PC-3 (cell line): ENCODE measurements at places on chromosomes 13 and 19.
A peak's percentile ranks its signal among the peaks of the same experiment; 100 is the strongest.

DNA sequence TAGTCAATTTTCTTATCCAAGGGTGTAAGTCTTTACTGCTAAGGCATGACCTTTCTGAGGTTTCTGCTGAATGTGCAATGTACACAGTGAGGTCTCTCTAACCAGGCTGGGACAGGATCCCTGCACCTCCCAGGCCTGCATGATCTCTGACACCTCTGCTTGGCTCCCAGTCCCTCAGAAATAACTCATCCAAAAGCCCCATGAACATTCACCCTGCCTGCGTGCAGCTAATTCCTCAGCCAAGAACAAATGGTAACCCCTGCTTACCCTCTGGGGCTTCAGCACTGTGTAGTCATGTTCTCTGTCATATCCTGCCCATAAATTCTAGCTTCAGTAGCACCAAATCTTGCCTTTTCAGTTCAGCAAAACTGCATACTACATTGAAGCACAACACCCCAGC lies 1146.3 kb upstream of the MIR17HG start:
- DNase-seq: peak; percentile 2

GRCh38 chr19:50488389-50489194 lies 11.9 kb upstream of the GARIN5A start:
- DNase-seq: no peak

GRCh38 chr13:22461854-22462490 lies 718.8 kb upstream of the SGCG start:
- no peak for DNase-seq

DNA sequence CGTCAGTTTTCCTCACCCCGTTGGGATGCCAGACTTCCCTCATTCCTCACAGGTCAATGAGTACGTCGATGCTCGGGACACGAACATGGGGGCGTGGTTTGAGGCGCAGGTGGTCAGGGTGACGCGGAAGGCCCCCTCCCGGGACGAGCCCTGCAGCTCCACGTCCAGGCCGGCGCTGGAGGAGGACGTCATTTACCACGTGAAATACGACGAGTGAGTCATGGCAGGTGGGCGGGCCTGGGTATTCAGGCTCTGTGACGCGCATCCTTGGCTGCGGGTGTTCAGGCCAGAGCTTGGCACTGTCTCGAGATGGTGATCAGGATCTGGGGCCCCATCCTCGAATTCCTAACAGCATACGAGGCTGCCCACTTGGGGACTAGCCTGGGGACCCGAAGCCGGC lies 21.4 kb downstream of the UHRF1 start:
- no peak for DNase-seq

GRCh38 chr19:10033614-10034013 lies 20.3 kb downstream of the RDH8 start:
- DNase-seq: no peak
